ENCODE measurements at places on chromosomes 5 and 9.

DNA sequence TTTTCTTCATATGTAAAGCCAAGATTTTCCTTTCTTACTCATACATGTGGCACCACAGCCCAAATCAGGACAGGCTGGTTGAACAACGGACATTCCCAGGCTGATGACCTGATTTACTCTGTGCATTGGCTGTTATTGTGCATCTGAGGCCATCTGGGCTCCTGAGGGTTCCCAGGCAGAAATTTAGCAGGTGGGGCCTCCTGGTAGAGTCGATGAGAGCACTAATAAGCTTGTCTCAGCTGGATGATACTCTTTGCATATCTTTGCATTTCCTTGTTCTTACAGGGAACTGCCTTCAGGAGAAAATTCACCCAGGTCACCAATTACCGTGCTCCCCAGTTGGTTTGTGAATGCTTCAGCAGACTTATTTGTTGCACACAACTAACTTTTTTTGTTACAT is 605.1 kb downstream of the ELAVL2 start:
- DNase-seq = no peak

DNA sequence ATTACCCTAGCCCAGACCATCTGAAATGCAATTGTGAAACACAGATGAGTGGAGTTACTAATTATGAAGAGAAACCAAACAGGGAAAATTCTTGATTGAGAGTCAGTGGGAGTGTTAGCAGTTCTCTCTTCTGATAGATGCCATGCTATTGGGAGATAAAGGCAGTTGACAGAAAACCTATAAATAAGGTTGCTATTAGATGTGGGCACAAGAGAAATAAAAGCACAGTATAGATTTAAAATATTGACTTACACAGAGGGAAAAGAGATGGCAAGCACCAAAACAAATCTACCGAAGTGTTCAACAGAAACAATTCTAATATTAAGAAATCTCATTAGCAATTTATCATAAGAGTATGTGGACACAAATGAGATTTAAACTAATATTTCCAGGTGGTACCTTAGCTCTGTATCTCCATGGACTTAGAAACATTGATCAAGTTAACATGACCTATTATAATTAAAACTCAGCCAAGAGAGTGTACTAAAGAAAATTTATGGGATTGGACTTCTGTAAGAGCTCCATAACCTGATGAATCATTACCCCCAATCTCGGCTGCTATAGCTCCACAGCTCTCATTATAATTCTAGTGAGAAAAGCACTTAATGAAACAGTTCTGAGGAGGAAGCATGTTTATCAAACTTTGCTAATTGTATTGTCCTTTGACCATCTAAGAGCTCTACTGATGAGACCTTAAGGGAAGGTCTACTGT is 665.0 kb upstream of the RIOK2 start:
- no peak for DNase-seq

DNA sequence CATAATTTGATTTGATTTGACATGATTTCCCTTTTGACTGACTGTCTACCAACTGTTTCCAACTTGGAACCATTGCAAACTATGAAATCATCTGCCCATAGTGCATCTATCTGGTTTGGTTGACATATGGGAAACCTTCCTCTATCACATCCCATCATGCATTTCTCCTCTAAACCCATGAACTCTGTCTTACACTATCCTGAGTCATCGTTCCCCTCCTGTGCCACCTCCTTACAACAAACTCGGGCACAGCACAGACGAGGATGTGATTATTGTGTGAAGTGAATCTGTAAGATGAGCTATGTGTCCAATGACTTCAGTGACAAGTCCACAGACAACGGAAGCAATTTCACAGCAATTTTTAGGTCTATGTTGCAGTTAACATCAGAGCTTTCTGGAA is 126.1 kb downstream of the NPR3 start:
- no peak for DNase-seq

DNA sequence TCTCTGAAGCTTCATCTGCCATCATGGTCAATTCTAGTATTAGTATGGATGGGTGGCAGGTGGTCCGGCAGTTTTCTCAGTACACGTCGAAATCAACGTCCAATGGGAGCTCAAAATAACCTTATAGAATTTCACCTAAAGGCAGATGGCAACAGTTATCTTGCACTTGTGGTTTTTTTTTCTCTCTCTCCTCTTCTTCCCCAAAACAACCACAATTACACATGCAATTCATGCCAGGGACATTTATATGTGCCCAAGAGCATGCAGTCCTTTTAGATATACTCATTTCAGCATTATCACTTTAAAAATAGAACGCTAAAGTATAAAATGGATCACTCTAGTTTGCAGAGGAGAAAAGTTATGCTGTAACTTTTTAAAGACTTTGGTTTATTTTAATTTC is 1428.9 kb upstream of the WWC1 start:
- DNase-seq = no peak

- no peak for DNase-seq
Measured at GRCh38 chr5:96876292-96876850, at the start of gene ERAP2. Gene ERAP2 (plus strand): TSS chr5:96876500. CDS start chr5:96879686, 3,186 bp downstream.

DNA sequence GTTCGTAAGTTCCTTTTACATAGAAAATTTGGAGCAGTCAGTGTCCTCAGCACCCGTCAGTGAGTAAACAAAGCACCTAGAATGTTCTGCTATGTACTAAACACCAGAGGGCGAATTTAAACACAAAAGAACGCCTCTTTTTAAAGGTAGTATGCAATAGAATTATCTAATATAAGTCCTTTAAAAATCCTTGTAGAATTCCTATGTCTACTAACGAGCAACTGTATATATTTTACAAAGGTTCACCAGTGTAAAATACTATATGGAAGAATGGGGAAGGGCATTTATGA is 499 bp upstream of the TMEM232 start:
- DNase-seq = no peak

DNA sequence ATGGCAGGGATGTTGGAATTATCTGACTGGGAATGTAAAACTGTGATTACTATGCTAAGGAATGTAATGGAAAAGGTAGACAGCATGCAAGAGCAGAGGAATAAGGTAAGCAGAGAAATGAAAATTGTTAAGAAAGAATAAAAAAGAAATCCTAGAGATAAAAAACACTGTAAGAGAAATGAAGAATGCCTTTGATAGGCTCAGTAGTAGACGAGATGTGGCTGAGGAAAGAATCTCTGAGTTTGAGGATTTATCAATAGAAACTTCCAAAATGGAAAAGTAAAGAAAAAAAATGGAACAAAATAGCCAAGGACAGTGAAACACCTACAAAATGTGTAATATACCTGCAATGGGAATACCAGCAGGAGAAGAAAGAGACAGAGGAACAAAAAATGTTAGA is 468.5 kb upstream of the PIK3R1 start:
- DNase-seq = no peak

DNA sequence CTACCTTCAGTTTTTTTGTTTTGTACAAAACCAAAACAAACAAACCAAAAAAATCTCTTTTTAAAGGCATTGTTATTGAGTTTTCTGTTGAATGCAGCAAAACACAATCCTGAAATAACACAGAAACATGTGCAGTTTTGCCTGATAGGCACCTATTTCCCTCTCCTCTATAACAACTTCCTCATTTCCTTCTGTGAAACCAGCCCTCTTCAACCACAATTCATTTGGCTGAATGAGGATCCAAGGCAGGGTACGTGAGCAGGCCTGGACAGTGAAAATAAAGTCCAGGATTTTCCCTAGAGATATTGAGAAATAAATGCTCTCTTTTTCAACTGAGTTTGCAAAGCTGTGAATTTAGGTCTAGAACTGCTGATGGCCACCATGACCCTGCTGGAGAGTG is 134.8 kb upstream of the LARP1 start:
- DNase-seq = no peak

GRCh38 chr5:150299571-150300327 is 3.0 kb downstream of the ARSI start:
- DNase-seq = no peak

GRCh38 chr5:171783051-171783450 is 2.6 kb upstream of the SMIM23 start:
- DNase-seq = peak; percentile 7

GRCh38 chr5:174971210-174971609 is 246.8 kb downstream of the MSX2 start:
- no peak for DNase-seq

DNA sequence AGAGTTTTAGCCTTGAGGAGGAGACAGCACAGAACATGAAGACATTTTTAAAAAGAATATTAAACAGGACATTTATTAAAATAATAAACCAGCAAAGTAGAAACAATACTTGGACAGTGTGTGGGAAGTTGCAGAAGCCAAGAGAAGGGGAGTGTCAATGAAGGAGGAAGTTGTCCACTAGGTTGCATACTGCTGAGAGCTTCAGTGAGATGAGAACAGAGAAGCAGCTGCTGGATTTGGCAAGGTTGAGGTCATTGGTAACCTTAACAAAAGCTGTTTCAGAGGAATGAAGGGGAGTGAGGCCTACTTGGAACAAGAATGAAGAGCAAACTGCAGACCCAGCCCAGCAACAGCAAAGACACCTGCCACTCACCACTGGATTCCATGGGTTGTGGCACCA is 11.4 kb downstream of the BHMT start:
- DNase-seq = no peak

DNA sequence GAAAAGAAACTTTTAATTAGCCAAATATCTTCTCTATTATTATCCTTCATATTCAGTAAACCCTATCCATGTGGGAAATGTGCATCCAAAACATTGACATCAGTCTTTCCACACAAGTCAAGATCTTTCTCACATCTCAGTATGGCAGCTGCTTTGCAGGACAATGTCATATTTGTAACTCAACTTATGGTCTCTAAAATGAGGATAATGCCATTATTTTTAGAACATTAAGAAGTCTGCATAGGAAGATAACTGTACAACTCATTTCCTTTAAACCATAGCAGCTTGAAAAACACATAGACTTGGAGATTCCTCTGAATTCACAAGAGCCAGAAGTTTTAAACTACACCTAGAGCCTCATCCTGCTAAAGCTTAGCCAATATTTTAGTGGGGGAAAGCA is 43.7 kb downstream of the MCTP1 start:
- DNase-seq = no peak

DNA sequence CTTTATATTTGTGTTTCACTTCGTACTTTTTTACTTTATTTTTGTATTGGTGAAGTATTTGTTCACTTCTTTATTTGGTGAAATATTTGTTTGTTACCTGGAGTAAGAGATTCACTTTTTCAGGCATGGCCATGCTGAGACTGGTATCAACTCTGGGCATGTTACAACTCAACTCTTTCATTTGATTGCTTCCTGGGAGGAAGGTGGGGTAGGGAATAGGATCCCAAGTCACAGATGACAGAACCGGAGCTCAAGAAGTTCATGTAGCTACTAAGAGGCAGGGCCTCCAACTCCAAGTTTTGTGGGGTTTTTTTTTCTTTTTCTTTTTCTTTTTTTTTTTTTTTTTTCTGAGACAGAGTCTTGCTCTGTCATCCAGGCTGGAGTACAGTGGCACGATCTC is 6.1 kb upstream of the ADGRD2 start:
- DNase-seq = no peak

DNA sequence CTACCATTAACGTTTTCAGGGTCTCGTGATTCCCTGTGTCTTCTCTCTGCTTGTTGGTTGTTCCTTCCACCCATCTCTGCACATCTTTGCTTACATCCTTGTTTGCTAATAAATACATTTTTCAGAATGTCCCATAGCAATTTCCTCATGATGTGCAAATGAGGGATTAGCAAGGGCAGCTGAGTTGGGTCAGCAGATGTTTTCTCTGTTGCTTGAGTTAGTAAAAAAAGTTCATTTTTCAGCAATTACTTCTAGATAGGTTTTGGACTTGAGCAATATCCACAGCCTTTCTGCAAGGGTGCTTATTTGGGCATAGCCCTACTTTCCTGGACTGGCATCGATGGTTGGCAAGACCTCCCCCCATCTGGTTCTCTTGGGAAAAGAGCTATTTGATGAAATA is 4.8 kb upstream of the TNFSF15 start:
- no peak for DNase-seq
